GM20000 (cell line): ENCODE measurements at places on chromosomes 16 and 17.

DNA sequence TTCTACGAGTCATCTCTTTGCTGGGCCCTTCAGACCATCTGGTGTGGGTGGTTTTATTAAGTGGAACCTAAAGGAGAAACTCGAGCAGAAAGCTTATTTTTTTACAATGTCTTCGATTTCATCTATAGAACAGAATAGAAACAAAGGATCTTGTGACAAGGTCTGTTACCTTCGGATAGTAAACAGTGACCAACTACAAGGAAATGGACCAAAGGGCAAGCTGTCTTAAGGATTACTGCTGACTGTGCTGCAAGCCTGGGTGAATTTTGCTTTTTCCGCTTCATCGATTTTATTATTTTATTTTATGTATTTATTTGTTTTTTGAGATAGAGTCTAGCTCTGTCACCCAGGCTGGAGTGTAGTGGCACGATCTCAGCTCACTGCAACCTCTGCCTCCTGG is 348.9 kb upstream of the ERCC4 start:
- no peak for DNase-seq

DNA sequence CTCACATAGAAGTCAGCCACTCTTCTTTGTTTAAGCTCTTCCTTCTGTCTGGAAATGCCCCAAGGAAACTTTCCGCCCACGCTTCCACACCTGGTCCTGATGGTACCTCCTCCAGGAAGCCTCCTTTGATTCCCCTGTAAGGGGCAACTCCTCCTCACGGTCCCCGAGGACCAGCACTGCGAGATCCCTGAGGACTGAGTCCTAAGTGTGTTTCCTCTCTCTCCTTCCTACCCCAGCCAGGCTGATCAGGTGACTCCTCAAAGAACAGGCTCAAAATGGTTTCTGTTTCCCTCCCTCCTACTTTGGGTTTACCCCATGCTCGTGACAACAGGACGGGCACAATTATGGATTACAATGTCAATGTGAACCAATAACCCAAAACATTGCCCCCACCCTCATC is 63.0 kb upstream of the MED9 start:
- DNase-seq: no peak

GRCh38 chr16:4344983-4345835 is 5.9 kb downstream of the PAM16 start:
- no peak for DNase-seq

- no peak for DNase-seq
Measured at GRCh38 chr17:40540448-40540847, 24.8 kb downstream of the CCR7 start.

DNA sequence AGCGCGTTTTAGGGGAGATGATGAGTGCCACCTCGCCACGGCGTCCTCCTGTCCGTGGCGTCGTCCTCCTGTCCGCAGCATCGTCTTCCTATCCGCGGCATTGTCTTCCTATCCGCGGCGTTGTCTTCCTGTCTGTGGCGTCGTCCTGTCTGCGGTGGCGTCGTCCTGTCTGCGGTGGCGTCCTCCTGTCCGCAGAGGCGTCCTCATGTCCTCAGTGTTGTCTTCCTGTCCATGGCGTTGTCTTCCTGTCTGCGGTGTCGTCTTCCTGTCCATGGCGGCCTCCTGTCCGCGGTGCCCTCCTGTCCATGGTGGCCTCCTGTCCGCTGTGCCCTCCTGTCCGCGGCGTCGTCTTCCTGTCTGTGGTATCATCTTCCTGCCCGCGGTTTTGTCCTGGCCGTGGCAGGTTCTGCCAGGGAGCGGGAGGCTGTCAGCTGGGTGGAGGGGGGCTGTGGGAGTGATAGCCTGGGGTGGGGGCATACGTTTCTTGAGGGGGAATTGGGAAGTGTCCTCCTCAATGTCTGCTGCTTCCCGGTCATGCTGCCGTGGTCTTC is 30.9 kb downstream of the TBCD start:
- no peak for DNase-seq

GRCh38 chr16:47156680-47157215 is 13.0 kb upstream of the NETO2 start:
- no peak for DNase-seq

DNA sequence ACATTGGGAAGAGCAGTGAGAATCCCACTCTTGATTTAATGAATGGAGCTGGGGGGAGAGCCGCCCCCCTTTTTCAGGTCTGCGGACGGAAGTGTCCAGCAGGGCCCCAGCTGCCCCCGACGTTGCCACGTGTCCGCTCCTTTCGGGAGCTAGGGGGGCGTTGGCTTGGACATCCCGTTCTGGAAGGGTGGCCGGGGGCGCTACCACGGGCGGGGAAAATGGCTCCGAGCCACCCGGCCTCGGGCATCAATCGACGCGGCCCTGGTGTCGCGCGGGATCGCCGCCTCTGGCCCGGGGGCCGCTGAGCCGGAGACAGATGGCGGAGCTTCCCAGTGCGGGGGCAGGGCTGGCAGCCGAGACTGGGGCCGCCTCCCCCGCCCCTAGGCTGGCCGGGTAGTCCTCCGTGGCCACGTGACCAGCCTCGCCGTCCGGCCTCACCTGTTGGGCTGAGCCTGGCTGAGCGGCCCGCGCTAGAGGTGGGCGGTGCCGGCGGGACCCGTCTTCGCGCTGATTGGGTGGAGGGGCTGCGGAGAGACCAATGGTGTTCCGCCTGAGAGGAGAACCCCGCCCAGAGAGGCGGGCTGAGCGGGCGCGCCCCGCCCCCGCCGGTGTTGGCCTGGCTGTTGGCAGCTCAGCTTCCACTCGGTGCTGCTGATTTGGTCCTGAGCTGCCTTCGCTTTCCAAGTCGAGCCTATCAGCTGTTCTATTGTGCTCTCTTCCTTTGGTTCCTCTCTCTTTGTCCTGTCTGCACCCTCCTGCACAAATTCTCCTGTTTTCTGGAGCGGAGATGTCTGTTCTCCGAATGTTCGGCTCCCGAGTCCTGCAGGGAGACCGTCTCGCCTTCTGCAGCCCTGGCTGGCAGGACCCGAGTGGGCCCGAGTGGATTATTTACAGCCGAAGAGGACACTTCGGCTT is 8.3 kb downstream of the HS3ST3B1 start:
- peak; percentile 60 for DNase-seq

DNA sequence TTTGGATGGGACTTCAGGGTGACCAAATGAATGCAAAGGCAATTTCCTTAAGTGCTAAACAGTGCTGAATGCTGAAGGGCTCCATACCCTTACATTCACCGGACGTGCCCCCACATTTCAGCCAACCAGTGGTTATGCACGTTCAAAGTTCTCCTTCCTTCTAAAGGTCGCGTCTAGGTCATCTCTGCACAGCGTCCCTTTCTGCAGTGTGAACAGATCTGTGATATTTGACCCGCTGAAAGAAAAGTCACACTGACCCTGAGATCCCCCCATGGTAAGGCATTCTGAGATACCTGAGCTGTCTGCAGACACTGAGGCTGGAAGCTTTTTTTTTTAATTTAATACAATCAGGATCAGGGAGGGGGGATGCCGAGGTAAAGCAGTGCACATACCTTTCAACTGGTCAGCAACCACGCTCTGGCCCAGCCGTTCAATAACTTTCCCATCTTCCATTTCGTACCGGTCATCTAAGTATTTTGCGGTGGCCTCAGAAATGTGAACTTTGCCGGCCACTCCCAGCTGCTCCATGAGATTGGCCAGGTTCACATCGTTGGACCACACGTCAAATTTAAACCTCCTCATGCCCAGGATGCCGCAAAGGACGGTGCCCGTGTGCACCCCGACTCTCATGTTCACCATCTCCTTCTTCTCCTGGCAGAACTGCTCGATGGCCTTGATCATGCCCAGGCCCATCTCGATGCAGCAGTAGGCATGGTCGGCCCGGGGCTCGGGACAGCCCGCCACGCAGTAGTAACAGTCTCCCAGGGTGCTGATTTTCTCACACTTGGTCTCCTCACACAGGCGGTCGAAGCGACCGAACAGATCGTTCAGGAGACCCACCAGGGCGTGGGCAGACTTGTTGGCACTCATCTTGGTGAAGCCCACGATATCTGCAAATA is 2.6 kb downstream of the ADCY9 start:
- DNase-seq: no peak

DNA sequence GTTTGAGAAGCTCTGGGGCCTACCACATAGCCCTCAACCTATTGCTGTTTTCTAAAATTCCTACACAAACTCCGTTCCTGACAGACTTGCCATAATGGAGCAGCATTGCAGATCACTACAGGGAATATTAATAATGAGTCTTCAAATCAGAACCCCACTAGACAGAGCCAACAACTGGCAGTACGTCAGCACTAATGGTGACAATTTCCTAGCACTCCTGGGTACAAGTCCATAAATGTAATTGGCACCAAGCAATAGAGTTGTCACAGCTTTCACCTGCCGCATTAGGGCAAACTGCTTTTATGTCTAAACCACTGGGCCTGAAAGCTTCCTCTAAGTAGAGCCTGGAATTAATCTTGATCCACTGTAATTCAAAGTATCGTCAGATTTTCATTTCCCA is 25.5 kb upstream of the ABAT start:
- DNase-seq: no peak

DNA sequence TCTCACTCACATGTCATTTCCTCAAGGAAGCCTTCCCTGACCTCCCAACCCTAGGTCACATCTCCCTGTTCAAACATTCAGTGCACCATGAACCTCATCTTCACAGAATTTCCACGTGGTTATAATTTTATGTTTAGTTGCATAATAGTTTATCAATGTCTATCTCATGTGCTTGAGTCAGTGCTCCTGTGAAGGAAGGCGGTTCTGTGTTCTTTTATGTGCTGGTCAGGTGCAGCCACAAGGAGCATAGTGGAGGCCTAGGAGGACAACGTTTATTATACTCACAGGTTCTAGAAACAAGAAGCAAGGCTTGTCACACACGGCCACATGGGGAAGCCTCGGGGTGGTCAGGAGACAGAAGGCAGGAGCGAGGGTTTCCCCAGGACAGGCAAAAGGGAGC is 34.5 kb upstream of the SCNN1B start:
- DNase-seq: no peak

DNA sequence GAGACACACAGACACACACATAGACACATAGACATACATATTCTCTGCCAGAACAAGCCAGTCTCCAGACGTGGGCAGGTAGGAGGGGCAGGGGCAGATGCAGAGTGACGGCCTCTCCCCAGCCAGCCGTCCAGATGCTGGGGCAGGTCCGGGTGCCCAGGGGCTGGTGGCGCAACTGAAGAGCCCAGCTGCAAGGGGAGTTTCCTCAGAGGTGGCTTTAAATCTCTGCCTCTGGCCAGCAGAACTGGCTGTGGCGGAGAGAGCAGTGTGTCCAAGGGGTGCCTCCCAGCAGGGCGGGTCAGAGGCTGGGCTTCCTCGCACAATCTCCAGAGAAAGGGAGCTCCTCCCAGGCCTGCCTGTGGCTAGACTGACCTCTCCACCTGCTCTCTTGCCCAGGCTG is 9.4 kb upstream of the GCGR start:
- DNase-seq: no peak

DNA sequence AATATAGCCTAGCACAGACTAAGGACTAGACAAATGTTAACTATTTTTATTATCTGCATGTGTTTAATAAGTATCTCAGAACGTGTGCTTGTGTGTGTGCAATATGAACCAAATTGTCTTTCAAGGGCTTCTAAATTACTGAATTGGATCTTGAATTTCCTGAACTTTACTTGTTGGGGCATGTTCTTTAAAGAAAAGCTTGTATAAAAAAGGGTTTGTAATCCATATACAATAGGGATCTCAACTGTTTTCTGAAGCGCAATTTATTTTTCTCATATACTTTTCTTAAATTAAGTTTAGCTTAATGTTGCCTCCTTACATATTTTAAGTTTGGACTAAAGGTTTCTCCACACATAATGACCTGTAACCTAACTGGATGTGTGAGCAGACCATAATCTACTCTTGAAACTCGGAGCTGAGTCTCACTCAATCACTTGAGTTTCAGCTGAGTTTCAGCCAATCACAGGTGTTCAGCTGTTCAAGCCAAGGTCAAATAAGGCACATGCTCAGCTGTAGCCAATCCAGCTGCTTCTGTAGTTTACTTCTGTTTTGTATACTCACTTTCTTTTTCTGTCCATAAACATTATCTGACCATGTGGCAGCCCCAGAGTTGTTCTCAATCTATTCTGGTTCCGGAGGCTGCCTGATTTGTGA is 72.3 kb downstream of the CDK5R1 start:
- DNase-seq: peak; percentile 79

- DNase-seq: peak; percentile 20
Measured at GRCh38 chr17:28335959-28336871, 654 bp downstream of the TNFAIP1 start.

DNA sequence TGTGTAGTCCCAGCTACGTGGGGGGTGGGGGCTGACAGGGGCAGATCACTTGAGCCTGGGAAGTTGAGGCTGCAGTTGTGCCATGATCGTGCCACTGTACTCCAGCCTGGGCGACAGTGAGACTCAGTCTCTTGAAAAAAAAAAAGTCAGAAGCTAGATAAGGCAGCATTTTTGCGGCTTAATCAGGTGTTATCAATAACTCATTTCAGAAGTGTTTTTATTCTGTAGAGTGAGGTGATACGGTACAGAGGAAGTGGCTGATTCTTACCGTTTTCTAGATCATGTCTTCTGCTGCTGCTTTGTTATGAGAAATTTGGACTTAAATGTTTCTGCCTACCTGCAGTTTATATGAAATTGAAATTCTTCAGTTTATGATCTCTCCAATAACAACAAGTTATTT is 18.6 kb downstream of the ZC3H18 start:
- DNase-seq: no peak

DNA sequence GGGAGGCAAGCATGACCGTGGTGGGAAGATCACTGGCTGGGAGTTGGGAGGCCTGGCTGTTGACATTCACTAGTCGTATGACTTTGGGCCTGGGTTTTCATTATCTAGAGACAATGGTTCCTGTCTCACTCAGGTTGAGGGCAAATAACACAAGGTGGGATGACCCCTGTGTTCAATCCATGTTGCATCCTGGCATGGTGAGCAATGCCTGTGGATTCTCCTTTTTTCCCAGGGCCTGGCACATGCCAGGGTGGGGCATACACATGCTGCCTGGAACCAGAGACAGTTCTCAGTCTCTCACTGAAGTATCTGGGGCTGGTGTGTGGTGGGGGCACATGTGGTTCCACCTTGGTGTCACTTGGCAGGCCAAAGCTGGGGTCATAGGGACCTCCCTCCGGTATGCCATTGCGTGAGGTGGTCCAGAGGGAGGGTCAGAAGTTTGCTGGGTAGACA is 5.4 kb downstream of the THRA start:
- no peak for DNase-seq
